Ecto neural progenitor cell (in vitro differentiated cells): ENCODE measurements at places on chromosomes 6 and 20.

DNA sequence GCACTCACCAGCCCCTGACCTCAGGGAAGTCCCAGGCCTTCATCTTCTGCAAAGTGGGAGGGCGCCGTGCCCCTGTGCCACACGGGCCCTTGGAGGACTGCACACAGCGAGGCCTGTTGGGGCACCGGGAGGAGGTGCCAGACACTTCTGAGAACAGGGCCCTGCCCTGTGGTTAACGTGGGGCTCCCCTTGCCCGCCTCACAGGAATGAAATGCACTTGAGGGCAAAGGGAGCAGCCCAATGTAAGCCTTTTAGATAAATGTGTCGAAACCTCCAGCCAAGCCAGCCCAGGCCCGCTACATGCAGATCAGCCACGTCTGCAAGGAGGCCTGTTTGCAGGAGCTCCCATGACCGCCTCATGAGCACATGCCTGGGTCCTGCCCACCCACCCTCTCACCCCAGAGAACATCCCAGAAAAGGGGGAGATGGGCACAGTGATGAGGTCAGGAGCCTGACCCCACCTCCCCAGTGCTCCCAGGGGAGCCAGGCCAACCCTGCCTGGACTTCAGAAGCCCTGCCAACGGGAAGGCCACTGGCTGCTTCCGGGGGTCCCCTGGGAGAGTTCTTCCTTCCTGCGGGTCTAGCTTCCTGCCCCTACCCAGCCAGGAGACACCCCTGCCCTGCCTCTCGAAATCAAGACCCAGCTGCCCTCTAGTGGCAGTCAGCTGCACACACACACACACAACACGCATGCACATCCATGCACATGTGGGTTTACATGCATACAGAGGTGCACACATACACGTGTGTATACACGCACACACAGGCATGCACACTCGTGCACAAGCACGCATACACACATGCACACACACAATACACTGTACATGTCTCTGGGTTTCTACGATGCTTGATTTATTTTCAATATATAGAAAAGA lies 178.7 kb downstream of the TAF4 start:
- DNase-seq = peak; percentile 71

DNA sequence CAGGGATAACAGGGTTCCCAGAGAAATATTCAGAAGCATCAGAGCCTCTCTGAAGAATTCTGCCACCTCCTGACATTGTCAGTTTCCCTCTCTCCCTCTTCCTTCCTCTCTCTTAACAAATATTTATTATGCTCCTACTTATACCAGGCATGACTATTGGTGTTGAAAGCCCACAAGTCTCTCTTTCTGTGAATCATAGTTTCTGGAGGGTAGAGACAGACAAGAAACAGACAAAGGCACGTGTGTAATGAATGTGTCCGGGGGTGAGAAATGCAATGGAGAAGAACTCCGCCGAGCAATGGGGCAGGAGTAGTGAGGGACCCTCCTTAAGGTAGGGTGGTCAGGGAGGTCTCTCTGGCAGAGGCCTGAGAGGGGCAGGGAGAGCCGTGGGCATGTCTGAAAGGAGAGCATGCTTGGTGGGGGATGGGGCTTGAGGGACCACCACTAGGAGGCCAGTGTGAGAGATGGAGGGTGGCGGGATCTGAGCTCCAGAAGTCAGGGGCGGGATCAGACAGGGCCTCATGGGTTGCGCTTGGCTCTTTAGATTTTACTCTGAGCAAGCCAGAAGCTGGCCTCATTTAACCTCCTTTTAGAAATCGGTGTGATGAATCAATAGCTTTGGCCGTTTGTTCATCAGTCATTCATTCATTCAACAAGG lies 57.3 kb downstream of the EYA2 start:
- no peak for DNase-seq

- no peak for DNase-seq
Observed at GRCh38 chr6:78799682-78800081, 67.7 kb upstream of the IRAK1BP1 start.

GRCh38 chr6:33607784-33608161 lies 13.3 kb upstream of the ITPR3 start:
- no peak for DNase-seq

- DNase-seq = no peak
Observed at GRCh38 chr20:49431329-49431728, 51.1 kb downstream of the KCNB1 start.

GRCh38 chr20:23151008-23151703 lies 65.0 kb upstream of the CD93 start:
- DNase-seq = peak; percentile 32

DNA sequence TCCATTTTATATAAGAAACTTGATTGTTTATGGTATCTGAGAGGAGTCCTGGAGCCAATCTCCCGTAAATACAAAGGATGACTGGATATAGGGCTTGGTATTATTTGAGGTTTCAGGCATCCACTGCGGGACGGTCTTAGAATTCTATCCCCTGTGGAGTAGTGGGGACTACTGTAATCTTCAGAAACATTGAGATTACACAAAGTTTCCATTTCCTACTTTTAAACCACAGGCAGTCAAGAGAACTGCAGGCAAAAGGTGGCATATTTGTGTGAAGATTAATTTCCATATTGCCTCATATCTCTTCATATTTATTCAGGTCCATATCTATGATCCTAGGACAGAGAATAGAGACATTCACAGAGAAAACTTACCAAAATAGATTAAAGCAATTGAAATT lies 586.2 kb downstream of the PHF3 start:
- no peak for DNase-seq

DNA sequence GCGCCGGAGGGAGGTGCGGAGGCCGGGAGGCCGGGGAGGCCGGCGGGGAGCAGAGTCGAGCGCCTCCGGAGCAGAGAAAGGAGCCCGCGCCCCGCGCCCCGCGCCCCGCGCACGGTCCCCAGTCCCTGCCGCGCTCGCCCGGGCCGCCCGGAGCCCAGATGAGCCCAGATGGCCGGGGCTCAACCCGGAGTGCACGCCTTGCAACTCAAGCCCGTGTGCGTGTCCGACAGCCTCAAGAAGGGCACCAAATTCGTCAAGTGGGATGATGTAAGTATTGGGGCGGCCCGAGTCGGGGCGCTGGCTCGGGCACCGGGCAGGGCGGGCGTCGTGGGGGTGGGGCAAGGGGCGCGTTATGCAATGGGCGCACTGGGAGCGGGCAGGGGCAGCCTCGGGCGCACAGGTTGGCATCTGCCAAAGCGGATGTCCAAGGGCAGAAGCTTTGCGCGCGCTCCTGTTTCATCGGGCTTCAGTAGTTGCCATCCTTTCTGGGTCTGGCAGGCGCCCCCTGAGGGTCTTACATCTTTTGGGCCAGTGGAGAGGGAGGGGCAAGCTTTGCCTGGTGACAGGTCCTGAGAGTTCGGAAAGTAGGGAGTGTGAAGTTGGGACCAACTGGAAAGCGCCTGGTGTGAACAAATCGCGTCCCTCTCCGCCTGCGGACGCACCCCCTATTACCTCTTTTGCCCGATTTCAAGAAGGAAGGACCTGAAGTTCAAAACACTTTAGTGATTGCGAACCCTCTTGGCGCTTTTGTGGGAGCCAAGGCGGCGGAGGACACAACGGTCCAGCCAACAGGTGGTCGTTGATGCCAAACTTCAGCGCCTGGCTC lies 631 bp downstream of the PLCB1 start:
- DNase-seq = peak; percentile 58

DNA sequence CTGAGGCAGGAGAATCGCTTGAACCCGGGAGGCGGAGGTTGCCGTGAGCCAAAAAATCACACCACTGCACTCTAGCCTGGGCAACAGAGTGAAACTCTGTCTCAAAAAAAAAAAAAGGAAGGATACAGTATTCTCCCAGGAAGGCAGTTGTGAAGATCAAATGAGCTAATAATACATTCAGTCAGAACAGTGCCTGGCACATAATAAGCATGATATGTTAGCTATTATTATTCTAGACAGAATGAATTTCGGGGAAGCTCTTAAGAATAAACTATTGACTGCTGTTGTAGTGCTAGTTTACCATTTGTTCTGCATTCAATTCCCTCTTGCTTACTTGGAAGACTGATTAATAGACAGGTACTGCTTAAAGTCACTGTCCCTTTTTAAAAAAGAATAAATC lies 40.6 kb downstream of the NDUFAF5 start:
- DNase-seq = no peak

DNA sequence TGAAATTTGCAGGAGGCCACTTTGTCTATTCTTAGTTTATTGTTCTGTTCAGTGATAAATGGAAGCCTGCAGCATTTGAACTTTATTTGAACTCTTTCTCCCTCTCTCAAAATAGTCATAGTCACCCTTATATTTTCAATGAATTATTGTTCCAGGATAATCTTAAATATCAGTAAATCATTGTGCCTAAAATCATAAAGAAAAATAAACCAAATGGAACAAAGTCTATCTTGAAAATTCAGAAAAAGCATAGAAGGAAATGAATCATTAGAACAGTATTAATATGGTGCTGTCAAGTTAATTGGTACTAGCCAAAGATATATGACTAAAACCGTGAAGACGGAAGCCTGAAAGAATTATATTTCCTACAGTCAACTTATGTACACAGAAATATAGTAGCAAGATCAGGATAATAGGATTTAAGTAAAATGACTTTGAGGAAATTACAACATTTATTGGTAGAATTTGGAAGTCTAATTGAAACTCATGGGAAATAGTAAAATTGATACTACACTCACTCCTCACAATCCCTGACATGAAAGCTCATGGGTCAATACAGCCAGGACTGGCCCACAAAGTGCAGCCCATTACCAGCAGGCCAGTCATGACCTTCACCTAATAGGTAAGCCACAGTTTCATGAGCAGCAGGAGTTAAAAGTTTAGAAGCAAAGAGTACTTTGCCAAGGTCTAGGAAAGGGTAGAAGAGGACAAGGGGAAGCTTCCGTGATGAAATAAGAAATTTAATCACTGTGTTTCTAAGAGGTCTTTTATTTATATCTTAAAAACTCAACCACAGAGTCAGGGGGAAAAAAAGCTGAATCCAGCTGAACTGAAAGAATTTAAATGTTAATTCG lies 119.9 kb upstream of the ENPP5 start:
- no peak for DNase-seq

GRCh38 chr6:37039958-37040357 lies 34.5 kb downstream of the FGD2 start:
- no peak for DNase-seq

DNA sequence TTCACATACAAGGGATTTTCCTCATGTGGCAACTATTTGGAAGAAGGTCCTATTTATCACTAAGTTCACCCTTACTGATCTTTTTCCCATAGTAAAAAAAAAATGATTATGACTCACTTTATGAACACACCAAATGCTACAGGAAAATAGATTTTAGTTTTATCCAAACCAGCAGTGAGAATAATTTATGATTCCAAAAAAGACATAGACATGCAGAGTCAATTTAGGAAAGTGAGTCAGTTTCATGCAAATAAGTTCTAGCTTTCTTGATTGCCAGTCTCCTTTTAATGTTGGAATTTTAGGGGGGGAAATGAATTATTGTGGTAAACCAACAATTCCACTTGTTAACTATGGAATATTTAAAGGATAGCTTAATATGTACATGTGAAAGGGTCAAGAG lies 64.0 kb upstream of the RNF146 start:
- no peak for DNase-seq
